Astrocyte of the hippocampus (primary cell): ENCODE measurements at places on chromosomes 13 and 19.
A peak's percentile ranks its signal among the peaks of the same experiment; 100 is the strongest.

DNA sequence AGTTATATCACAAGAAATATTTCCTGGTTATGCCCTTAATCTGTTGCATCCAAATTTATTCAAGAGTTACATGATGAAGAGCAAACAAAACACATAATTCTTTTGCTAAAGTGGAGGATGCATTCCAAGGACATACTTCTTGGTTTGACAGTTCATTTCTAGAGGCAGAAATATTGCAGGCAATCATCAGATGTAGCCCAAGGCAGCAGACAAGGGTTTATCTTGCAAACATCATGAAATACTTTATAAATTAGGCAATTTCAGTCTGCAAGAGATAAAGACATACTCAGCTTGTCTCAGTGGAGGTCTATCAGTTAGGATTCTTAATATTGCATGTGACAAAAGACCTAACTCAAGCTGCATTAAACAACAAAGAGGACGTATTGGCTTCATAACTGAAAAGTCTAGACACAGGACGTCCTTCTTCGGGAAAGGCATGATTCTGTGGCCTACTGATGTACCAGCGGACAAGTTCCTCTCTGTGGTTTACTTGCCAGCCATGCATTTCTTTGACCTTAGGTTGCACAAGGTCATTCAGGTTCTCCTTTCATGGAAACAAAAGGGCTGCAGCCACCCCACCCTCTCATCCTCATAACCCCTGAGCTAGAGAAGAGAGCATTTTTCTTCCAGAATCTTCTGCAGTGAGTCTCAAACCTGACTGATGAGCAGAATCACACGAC lies 204.1 kb downstream of the KATNAL1 start:
- no peak for DNase-seq

DNA sequence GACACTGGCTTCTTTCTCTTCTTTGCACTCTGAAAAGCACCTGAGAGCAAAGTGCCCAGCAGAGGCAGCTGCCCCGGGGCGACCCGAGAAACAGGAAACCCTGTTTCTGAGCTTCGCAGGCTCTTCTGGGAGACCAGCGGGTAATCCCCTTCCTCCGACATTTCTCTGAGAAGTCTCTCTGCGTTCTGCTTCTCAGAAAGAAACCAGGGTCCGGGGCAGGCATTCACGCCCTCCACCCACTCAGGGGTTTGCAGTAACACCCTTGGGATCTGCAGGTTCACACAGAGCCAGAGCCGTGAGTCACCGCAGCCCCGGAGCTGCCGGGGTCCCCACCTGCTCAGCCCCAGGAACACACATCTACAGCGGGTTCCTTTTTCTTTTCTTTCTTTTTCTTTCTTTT lies 86.0 kb downstream of the GADD45B start:
- no peak for DNase-seq

GRCh38 chr13:94978516-94978915 lies 266.2 kb upstream of the SOX21 start:
- no peak for DNase-seq

DNA sequence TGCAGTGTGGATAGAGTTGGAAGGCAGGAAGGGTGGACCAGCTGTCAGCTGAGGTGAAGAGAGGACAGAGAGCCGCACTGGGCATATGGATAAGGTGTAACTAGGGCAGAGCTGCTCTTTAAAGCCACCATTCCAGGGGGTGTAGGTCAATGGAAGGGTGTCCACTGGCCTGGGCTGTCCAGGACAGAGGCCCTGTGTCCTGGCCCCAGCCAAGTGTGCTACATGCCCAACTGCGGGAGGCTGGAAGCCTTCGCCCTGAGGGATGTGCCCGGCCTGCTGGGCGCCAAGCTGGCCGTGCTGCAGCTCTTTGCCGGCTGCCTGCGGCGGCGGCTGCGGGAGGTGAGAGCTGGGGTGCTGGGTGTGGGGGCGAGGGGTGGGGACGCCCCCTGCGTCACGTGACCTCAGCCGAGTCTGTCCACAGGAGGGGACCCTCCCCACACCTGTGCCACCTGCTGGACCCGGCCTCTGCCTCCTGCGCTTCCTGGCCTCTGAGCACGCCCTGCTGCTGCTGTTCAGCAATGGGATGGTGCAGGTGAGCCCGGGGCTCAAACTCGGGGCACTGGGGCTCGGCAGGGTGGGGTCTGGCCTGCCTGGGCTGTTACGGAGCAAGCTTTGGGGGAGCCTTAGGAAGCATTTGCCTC lies 9.8 kb downstream of the PLK5 start:
- DNase-seq = no peak

- no peak for DNase-seq
Observed at GRCh38 chr19:13918726-13919411, 12.9 kb downstream of the CC2D1A start.

DNA sequence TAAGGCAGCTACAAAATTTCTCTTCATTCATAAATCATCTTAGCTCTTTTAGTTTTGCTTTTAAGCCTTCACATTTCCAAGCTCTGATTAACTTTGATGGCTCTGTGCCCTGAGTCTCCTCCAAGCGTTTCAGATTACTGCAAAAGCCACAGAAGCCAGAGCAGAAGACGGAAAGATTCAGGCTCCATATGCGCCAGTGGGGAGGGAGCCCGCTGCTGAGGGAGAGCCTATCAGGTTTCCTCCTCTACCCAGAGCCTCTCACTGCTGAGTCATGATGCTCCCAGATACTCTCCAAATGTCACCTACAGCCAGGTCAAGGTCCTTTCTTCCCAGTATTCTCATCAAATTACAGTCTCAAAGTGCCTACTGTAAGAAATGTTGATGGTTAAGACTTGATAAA lies 193.6 kb downstream of the RAP2A start:
- peak; percentile 85 for DNase-seq

DNA sequence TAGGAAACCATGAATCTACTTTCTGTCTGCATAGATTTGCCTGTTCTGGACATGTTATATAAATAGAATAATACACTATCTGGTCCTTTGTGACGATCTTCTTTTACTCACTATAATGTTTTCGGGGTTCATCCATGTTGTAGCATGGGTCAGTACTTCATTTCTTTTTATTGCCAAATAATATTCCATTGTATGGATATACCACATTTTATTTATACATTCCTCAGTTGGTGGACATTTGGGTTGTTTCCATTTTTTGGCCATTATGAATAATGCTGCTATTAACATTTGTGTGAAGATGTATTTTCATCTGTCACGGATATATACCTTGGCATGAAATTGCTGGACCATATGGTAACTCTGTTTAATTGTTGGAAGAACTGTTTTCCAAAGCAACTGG lies 6.8 kb downstream of the BIVM start:
- DNase-seq = no peak

DNA sequence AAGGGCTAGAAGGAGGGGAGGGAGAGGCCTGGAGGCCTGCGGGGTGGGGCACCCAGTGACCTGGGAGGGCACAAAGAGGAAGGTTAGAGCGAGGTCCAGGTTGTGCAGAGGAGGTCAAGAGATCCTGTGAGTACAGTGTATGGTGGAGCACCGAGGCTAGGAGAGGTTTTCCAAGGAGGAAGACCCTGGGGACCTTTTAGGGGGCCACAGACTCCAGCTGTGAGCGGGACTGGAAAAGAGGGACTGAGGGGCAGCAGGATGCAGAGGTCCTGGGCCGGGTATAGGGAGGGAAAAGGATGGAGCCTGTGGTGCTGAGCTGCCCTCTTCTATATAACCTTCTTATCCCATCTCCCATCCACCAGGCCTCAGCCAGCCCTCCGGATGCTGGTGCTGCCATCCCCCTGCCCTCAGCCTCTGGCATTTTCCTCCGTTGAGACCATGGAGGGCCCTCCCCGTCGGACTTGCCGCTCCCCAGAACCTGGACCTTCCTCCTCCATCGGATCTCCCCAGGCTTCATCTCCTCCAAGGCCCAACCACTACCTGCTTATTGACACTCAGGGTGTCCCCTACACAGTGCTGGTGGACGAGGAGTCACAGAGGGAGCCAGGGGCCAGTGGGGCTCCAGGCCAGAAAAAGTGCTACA lies 863 bp downstream of the ZNF581 start:
- DNase-seq = no peak

- peak; percentile 55 for DNase-seq
Observed at GRCh38 chr19:28242317-28242927, 970.5 kb downstream of the UQCRFS1 start.

DNA sequence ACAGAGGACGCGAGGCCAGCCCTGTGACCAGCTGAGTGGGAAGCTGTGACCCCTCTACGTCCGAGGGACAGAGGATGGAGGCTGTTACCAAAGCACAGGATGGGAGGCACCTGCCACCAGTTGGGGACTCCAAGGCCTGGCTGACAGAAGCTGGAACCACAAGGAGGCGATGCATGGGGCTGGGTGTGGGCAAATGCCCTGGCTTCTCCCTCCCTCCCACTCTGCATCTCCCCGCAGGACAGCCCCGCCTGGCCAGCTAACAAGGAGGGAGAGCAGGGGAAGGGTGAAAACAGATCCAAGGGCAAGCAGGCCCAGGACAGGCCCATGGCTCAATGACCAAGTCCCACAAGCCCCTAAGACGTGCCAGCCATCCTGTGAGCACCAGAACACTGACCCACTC lies 28.6 kb downstream of the AKT2 start:
- DNase-seq = no peak

- no peak for DNase-seq
Observed at GRCh38 chr13:109604894-109605293, 181.5 kb downstream of the IRS2 start.

DNA sequence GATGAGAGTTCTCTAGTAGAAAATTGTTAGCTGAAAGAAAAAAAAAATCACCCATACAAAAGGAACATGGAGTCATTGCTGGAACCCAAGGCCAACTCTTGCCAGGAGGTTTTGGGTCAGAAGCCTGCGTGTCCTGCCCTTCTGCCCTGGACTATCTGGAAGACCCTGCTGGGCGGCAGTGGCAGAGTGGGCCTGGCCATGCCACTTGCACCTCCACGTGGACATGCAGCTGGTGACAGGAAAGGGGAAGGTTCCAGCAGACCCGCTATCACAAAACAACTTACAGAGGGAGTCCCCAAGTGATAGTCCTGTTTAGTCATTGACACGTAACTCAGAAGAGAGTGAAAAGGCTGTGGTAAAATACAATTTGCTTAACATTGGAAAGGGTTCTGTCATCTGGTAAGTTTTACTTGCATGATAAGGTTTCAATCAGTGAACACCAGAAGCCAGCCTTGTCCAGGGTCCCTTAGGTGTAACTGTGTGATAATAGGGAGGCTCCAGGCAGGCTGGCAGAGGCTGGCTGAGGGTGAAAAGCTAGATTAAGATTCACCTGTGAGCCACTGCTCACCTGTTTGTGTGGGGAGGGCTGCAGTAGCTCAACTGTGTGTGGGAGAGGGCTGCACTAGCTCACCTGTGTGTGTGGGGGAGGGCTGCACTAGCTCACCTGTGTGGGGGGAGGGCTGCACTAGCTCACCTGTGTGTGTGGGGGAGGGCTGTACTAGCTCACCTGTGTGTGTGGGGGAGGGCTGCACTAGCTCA lies 47.8 kb downstream of the COL4A2 start:
- DNase-seq = no peak

- DNase-seq = no peak
Observed at GRCh38 chr19:21566073-21566472, 60.7 kb downstream of the ZNF429 start.

GRCh38 chr19:6767357-6768235 lies at the start of gene SH2D3A:
TSS of gene SH2D3A (minus strand) at chr19:6767435. CDS start at chr19:6763748, 3,687 bp downstream.
- peak; percentile 43 for DNase-seq

DNA sequence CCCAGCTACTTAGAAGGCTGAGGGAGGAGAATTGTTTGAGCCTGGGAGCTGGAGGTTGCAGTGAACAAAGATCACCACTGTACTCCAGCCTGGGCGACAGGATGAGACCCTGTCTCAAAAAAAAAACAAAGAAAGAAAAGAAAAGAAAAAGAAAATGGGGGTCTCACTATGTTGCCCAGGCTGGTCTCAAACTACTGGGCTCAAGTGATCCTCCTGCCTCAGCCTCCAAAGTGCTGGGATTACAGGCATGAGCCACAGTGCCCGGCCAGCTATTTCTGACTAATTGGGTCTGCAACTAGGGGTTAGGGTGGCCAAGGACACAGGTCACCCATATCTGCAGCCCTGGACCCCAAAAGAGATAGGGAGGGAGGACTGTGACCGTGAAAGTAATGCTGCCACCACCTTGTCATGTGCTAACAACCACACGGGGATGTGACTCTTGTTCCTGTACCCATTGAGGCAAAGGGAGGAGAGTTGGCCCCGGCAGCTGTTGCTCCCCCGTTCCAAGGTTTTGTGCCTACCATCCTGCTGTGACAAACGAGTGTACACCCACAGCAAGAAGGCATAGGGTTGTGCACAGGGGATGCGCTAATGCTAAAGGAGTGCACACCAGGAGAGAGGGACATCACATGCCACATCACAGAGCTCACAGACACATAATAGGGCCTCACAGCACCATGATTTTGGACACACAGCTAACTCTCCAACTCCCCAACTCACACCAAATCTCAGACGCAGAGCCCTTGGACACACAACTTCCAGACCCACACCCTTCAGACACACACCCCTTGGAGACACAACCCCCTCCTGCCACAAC lies 619 bp downstream of the MEF2B start:
- no peak for DNase-seq

DNA sequence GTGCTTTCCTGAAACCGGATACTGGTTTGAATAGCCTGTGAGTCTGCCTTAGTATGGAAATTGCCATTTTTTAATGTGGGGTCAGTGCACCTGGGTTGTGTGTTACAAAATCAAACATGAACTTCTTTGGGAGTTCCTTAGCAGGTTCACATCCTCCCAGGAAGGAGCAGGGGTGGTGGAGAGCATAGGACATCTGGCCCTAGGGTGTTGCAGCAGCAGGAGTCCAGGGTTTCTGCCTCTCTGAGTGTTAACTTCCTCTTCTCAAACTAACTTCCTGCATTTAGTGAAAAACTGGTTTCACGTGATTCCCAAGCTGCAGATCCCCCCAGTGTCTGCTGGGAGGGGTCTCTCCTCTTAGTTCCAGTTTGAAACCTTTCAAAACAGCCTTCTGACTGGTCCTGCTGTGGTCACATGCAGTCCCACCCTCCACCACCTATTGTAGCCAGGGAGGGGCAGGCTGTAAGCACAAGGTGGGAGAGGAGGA lies 7.2 kb downstream of the RNASEH2B start:
- DNase-seq = no peak

- DNase-seq = no peak
Observed at GRCh38 chr19:49489601-49490167, 2.3 kb downstream of the RPL13A start.

DNA sequence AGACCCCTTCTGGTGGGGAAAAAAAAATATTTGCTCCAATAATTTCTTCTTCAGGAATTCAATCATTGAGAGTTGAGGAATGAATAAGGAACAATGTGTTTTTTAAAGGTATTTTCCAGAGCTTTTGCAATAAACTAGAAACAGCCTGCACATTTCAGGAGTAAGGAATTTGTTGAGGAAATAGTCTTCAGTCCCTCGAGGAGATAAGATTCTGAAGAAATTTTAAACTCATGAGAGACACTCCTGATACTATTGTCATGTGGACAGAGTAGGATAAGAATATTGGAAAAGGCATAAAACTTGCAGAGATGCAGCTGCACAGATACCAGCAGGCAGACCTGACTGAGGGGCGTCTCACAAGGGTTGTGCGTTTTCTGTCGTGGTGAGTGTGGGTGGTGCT lies 36.6 kb downstream of the COMP start:
- no peak for DNase-seq

GRCh38 chr19:17599780-17600179 lies 44.3 kb downstream of the COLGALT1 start:
- no peak for DNase-seq

GRCh38 chr19:3710265-3710812 lies 2.2 kb downstream of the TJP3 start:
- DNase-seq = peak; percentile 59
